Upper lobe of right lung (tissue), 1 donor: ENCODE measurements at places on chromosomes 7 and 10.

- no peak for DNase-seq
Measured at GRCh38 chr7:40348126-40348728, 213.4 kb downstream of the SUGCT start.

GRCh38 chr10:97708976-97709946 lies 4.3 kb upstream of the MARVELD1 start:
- no peak for DNase-seq

- no peak for DNase-seq
Measured at GRCh38 chr10:71805776-71806703, 32.7 kb upstream of the VSIR start.

DNA sequence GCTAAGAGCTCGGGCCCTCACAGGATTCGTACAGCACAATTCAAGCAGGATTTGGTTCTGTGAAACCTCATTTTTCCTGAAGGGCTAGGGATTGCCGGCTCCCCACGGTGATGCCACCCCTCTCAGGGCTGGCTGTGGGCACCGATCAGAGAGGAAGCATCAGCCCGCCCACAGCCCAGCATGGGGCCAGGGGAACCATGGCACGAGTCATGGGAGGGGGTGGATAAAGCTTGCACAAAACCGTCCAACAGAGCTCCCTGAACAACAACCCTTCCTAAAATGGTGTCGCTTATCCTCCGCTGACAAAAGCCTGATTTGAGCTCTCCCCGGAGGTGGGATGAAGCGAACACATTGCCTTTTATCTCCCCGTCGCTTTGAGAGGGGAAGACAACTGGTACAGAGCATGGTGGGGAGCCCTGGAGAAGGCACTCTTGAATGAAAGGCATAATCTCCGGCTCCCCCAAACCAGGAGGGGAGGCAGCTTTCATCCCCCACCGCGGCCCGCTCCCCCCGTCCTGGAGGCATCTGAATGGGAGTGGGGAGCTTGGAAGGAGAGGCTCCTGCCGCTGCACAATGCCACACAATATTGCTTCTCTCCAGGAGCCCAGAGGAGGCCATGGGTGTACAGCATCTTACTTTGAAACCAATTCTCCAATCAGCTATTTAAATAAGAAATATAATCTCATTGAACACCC lies 144.0 kb downstream of the RPS24 start:
- peak; percentile 46 for DNase-seq

DNA sequence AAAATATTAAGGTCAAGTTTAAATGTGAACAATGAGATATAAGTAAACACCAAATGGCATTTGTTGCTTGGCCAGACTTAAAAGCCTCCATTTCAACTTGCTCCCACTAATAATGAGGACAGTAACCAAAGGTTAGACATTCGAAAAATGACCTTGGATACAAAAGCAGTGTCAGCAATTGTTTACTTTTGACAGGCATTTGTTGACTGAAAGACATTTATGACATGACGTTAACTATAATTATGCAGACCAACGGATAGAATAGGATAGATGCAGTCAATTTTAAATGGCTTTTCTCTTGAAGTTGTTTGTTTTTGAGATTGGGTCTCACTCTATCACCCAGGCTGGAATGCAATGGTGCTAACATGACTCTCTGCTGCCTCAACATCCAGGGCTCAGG lies 6.3 kb upstream of the WNT16 start:
- DNase-seq, result no peak

GRCh38 chr7:135755351-135755753 lies 6.7 kb upstream of the FAM180A start:
- no peak for DNase-seq

DNA sequence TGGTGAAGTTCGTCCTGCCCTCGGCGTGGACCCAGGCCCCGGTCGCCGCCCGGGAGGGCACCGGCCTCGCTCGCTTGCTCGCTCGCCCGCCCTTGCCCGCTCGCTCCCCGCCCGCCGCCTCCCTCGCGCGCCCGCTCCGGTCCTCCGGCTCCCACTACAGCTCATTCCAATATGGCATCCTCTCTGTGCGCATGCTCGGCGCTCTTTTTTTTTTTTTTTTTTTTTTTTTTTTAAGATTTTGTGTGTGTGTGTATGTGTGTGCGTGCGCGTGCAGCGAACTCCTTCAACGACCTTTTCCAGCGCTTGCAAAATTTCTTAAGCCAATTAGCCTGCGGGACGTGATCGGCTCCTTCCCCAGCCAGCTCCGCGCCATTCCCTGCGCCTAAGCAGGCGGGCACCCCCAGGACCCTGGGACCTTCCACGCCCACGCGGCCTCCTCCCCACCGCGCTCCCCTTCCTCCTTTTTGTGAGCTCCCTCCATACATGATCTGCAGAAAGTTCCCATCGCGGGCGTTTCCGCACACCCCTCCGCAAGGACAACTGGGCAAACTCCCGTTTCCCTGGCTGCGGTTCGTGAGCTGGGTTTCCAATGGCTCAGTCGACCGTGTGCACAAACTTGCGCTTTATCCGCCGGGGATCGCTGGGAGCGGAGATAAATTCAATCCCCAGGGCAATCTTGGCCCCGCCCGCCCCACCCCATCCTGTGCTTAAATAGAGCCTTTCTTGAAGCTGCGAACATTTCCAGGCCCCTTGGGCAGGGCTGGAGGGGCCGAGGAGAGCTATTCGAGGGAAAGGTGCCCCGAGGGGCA lies at the start of gene SFMBT2:
SFMBT2 (minus strand) TSS at position 173 of the 809 bp plus-strand sequence. CDS start 29,136 bp downstream, outside the sequence.
- peak; percentile 83 for DNase-seq

- DNase-seq, result no peak
Measured at GRCh38 chr7:140898786-140899536, 25.8 kb downstream of the BRAF start.

DNA sequence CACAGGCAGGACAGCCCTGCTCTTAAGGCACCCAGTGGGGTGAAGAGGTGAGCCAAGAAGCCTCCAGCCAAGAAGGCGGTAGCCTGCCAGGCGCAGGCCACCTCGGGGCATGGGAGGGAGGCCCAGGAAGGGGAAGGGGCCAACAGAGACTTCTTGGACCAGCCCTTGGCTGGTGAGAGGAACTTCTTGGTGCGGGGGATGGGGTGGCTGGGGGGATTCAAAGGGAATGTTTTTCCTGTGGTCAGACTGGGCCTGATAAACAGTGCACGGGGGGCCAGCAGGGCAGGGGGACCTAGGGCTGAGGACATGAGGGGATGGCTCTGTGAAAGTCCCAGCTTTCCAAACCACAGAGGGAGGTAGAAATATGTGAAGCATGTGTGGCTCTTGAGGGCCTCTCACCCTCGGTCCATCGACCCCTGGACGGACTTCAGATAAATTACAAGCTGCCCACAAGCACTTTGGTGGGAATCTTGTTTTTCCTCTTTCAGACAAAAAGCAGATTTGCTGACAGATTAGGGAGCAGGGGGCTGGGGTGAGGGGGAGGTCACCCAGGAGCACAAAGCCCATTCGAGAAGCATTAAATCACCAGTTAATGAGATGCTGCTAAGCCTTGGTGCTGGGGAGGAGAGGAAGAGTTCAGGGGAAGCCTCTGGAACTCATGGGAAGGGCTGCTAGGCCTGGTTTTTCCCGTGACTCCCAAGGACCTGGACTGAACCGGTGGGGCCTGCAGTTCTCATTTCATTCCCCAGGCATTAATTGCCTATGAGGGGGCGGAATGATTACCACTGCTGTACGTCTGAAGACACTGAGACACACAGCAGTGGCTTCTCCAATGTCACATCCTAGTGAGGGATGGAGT lies 11.3 kb downstream of the CRYGN start:
- DNase-seq, result no peak

DNA sequence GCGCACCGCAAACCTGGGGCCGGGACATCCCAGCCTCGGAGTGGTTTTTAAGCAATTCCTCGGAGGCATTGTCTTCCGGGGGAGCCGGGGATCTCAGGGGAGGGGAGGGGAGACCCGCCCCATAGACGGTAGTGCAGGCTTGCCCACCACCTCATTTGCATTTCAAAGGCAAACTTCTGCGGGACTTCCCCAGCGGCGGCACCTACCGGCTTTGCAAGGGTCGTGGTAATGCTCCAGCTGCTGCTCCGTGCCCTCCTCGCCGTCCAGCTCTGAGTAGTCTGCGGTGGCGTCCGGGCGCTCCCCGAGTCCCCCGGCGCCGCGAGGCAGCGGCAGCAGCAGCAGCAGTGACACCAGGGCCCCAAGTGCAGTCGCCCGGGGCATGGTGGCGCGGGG lies 425 bp downstream of the TLL2 start:
- DNase-seq, result no peak

- no peak for DNase-seq
Measured at GRCh38 chr10:128316925-128317324, 190.7 kb upstream of the MKI67 start.

- no peak for DNase-seq
Measured at GRCh38 chr7:81446212-81446611, 323.6 kb downstream of the HGF start.

GRCh38 chr10:1550616-1551015 lies 186.7 kb downstream of the ADARB2 start:
- no peak for DNase-seq

DNA sequence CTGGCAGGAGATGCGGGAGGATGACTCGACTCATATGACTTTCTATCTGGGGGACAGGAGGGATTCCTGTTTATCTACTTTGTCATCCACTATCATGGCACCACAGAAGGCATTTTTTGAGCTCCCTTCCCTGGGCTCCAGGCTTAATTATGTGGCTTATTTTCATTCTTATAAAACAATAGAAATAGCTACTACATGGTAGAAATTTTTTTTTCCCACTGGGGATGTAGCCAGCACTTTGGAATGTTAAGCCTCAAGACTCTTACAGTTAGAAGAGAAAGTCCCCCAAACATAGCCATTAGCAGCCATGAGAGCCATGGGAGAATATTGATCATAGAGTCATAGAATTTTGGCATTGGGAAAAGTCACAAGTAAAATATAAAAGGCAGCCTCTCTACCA lies 14.6 kb upstream of the FAM180A start:
- DNase-seq, result no peak

DNA sequence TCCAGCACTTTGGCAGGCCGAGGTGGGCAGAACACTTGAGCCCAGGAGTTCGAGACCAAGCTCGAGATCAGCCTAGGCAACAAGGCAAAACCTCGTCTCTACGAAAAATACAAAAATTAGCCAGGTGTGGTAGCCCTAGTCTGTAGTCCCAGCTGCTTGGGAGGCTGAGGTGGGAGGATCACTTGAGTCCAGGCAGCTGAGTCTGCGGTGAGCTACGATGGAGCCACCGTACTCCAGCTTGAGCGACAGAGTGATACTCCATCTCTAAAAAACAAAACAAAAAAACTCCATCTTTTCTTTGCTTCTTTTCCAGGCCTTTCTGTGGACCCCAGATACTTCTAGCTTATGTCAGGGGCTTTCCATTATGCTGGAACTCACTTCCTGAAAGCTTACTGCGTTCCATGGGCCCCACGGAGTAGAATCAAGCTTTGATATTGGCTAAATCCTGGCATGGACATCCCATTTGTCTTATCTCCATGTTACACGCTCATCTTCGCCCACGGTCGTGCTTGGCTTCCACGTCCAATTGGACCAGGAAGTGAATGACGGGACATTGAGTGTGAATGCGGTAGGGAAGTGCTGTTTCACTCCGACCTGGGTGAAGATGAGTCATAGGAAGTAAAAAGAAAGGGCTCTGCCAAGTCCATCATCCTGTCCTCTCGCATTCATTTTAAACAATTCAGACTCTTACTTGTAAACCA lies 45.7 kb downstream of the FAM171A1 start:
- no peak for DNase-seq

DNA sequence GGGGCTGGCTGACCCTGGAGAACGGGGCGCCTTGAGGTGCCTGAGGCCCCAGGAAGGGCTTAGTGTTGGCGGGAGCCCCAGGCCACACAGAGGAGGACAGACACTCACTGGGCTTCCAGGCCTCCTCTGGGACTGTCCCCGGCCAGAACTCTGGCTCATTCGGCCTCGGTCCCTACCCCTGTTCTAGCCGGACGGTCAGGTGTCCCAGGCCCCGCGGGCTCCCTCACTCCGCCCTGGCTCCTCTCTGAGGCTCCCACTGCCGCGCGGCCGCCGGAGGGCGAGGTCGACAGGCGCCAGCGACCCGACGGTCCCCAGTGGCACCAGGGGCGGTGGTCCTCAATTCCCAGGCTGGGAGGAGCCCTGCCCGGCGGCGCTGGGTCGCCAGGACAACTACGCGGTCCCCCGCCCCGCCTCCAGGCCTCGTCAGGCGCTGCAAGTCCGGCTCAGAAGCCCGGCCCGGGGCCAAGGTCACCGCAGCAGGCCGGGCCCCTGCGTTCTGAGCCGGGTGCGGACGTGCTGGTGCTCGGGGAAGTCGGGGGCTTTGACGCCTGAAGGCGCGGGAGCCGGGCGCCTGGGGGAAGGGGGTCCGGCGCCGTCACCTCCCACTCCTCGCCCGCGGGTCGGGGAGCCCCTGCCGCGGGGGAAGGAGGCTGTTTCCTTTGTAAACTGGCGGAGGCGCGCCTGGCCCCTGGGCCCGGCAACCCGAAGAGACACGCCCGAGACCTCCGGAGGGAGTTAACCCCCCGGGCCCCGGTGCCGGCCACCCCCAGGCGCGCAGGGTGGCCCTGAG lies 1.1 kb upstream of the PWWP2B start:
- DNase-seq, result peak; percentile 91

GRCh38 chr10:102581981-102582580 lies 62.2 kb upstream of the TRIM8 start:
- DNase-seq, result no peak

DNA sequence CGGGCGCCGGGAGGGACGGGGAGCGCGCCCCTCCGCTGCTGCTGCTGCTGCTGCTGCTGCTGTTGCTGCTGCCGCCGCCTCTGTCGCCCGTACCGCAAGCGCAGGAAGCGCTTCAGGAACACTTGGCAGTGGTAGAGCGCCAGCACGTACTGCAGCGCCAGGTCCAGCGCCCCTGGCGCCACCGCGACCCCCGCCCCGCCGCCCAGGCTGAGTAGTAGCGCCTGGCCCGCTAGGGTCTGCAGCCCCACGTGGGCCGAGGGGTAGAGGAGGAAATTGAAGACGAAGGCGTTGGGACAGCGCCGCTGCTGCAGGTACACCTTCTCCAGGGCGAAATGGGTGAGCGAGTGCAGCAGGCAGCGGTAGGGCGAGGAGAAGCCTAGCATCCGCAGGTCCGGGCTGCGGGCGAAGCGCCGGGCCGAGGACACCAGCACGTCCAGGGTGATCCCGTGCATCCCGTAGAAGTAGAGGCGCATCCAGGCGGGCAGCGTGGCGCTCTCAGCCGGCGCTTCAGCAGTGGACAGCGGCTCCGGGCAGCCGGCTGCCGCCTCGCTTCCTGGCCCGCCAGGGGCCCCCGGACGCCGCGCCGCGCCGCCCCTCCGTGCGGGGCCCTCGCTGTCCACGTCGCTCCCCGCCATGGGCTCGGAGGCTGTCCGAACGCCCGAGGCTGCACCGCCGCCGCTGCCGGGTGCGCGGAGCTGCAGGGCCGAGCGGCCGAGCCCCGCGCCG lies at the start of gene TMEM229A:
TMEM229A (minus strand) TSS at position 699 of the 726 bp plus-strand sequence; CDS start at position 635, 64 bp downstream.
- DNase-seq, result peak; percentile 68

GRCh38 chr7:75847707-75848106 lies 31.1 kb upstream of the RHBDD2 start:
- DNase-seq, result no peak

DNA sequence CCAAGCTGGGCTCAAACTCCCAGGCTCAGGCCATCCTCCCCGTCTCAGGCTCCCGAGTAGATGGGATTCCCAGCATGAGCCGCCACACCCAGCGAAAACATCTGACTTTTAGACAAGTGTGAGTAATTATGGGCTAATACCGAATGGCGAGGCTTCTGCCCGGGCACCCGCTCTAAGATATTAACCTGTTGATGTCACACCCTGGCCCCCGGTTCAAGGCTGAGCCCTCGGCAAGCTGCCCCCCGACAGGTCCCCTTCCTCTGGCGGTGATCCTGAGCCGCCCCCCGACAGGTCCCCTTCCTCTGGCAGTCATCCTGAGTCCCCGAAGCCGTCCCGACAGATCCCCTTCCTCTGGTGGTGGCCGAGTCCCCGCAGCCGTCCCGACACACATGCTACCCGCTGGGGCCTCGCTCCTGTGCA lies 5.2 kb downstream of the PSMG3 start:
- no peak for DNase-seq
